Stimulated activated CD8-positive, alpha-beta memory T cell treated with anti-CD3 and anti-CD28 coated beads, Interleukin-15, amount 100 ng/mL, for 1 hour (primary cell): ENCODE measurements at places on chromosomes 4 and X.

DNA sequence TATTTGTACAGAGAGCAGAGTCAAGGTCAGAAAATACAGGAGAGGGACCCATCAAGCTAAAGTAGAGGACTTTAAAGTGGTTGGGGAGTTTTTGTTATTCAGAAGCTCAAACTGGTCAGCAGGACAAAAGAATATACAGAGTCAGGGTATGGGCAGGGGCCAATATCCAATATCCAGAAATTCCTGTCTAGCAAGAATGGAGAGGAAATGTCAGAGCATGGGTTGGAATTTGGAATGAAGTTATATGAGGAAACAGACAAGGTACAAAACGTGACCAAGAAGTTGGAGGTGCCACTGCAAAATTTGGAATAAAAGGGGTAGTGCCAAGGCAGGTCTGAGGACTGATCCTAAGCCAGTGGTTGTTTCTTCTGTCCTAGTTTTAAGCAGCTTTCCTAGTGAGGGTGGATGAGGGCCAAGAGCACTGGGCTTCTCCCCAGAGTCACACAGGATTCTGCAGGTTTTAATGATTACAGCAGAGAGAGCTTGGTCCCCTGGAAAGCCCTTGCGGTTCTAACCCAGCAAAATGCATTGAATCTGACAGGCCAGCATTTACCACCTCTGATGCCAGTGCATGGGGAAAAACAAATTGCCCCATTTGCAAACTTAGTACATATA is 304.7 kb upstream of the FTHL17 start:
- no peak for DNase-seq

- no peak for DNase-seq
Observed at GRCh38 chrX:115582616-115583495, 21.9 kb downstream of the PLS3 start.

GRCh38 chr4:2689825-2690700 is 66.1 kb downstream of the TNIP2 start:
- DNase-seq, result peak; percentile 2

GRCh38 chr4:110704748-110705439 is 82.0 kb upstream of the PITX2 start:
- DNase-seq, result no peak

GRCh38 chrX:45852884-45853283 is 652.2 kb upstream of the DIPK2B start:
- DNase-seq, result no peak

DNA sequence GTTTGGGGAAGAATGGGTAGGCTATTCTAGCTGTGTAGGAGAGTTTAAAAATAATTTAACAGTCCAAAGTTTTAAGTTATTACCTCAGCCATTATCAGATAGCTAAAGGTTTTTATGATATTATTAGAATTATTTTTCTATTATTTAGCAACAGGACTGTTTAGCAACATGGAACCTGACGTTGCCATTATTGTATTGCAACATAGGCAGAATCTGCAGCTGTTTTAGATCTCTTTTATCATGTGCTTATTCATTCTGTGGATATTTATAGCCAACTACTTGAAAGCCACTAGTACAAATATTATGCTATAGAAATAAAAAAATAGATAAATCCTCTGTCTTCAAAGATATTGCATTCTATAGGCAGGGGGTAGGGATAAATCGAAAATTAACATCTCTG is 382.0 kb upstream of the TRAM1L1 start:
- no peak for DNase-seq

GRCh38 chr4:3399277-3400194 is 42.2 kb upstream of the HGFAC start:
- no peak for DNase-seq

DNA sequence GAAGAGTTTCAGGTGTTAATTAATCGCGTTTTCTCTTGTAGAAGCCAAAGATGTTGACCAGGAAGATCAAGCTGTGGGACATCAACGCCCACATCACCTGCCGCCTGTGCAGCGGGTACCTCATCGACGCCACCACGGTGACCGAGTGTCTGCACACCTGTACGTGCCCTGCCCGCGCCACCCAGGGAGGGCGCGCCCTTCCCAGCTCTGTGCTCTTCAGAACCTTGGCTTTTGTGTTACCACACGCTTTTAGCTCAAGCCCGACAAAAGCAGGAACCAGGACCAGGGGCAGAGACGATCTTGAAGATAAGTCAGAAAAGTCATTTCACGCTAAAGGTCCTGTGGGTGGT is 28.0 kb downstream of the PCGF3 start:
- no peak for DNase-seq

DNA sequence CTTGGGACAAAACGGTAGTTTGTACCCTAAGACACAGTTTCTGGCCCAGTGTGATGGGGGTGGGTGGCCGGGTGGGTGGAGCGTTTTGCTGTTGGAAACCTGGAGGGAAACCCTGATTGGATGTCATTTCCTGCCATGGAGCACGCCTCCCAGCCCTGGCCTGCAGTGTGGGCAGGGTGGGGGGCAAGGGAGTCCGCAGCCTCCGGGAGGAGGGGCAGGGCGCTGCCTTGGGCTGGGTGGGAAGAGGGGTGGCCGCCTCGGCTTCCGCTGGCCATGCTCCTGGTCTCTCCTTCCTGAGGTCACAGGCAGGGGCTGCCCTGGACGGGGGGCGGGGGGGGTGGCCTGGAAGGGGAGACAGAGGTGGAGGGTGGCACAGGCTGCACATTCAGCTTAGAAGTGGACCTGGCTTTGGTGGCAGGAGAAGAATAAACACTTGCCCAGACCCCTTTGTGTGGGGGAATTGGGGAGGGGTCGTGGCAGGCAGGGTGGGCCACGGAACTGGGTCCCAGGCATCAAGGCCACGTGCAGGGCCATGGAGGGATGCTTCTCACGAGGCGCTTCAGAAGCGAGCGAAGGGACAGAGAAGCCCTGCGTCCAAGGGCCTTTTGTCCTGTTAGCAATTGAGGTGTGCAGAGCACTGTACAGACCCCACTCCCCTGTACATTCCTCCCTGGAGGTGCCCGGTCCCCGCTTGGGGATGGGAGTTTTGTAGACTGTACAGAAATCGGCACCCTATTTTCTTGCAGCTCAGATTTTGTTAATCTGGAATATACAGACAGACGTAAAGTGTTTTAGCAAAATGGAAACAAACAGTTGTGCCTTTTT is 6.2 kb downstream of the NAT8L start:
- DNase-seq, result no peak

GRCh38 chr4:60500810-60501209 is 699.3 kb upstream of the ADGRL3 start:
- no peak for DNase-seq

- DNase-seq, result no peak
Observed at GRCh38 chr4:119498527-119498926, 130.1 kb downstream of the PDE5A start.

DNA sequence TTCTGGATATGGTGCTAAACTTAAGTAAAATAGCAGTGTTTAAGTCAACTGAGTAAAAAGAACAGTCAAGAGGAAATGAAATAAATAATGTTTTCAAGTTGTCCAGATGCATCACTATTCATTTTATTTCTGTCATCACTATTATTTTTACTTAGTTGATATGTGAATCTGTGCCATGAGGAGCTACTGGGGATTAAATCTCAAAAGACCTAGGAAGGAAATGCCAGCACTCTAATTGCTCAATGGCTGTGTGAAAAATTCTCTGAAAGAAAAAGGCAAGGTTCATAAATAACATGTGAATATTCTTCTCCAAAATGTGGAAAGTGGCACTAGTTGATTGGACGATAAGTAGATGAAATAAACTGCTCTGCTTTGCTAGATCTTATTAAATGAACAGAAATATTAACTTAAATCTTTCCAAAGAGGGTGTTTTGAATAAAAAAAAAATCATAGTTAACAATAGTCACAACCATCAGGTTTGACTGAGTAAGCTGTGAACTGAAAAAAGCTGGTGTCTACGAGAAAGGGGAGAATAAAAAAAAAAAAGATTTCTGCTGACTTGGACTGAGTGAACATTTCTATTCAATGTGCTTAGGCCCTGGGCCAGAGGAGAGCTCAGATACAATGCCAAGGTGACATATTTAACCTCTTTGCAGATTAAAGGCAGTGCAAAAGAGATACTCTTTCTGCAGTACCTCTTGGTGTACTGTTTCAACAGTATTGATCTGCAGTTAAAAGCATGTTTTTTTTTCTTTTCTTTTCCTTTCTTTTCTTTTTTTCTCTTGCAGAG is 1.6 kb downstream of the SPARCL1 start:
- DNase-seq, result no peak

DNA sequence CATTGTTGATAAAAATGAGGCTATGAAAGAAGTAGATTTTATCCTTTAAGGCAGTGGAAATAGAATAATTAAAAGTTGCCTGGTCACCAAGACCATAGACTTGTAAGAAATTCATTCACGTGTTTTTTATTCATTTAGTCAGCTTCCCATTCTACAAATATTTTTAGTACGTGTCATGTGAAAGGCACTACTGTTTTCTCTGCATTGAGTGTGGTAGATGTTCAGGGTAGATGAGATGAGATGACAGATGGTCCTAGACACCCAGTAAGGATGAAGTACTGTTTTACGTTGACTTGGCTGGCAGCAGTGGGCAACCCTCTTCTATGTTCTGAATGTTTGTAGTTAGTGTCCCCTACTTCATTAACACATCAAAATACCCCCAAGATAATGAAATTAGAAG is 228.1 kb downstream of the ARHGAP24 start:
- no peak for DNase-seq

GRCh38 chr4:143352720-143353119 is 16.0 kb downstream of the GAB1 start:
- no peak for DNase-seq

- DNase-seq, result no peak
Observed at GRCh38 chrX:44280116-44280515, 63.4 kb downstream of the EFHC2 start.

DNA sequence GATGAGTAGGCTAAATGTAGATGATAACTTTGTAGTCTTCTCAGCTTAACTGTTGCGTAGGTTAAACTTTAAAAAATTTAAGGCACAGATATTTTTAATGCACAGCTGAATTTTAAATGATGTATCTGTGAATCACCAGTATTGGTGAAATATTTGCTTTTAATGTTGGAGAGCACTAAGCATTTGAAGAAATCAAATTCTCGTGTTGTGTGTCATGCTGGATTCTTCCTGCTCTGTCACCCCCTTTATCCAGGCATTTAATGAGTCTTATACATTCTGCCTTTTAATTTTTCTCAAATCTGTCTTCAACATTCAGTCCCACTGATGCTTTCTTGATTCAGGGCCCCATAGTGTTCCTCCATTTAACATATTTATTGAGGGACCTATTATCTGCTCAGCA is 76.7 kb downstream of the SLC4A4 start:
- no peak for DNase-seq

- no peak for DNase-seq
Observed at GRCh38 chr4:106708464-106708816, 327.7 kb downstream of the DKK2 start.

GRCh38 chr4:74097631-74098426 is 1.2 kb downstream of the CXCL2 start:
- DNase-seq, result no peak

- DNase-seq, result no peak
Observed at GRCh38 chr4:6523251-6523650, 50.8 kb upstream of the PPP2R2C start.

DNA sequence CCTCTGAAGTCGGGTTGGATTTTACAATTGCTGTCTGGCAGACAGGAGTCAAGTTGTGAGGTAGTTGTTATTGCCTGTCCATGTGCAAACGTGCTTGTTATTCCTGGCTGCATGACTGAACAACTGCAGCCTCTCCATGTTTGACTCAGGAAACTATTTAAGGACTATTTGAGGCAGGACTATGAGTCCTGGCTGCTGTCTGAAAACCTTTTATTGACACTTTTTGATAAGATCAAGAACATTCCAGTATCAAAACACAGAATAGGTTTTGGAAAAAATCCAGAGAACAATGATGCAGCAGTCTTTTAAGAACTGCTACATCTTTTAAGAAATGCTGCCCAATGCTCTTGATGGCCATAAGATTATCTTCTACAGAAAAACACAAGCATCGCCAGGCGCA is 10.0 kb upstream of the SPRY1 start:
- no peak for DNase-seq

- DNase-seq, result no peak
Observed at GRCh38 chrX:46792810-46793188, 33.9 kb upstream of the SLC9A7 start.

DNA sequence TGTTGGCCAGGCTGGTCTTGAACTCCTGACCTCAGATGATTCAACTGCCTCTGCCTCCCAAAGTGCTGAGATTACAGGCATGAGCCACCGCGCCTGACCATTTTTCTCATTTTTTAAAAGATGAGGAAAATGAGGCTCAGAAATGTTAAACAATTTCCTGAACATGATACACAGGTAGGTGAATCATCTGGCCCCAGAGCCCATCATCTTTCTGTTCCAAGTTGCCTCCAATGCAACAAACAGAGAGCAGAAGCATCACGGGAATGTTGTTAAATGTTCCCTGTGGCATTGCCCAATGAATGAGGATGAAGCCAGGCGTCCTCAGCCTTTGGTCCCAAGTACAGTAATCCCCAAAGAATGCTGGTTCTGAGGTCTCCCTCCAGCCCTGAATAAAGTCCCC is 31.3 kb upstream of the ANXA5 start:
- no peak for DNase-seq

- no peak for DNase-seq
Observed at GRCh38 chrX:30196322-30196721, 19.0 kb upstream of the MAGEB2 start.

DNA sequence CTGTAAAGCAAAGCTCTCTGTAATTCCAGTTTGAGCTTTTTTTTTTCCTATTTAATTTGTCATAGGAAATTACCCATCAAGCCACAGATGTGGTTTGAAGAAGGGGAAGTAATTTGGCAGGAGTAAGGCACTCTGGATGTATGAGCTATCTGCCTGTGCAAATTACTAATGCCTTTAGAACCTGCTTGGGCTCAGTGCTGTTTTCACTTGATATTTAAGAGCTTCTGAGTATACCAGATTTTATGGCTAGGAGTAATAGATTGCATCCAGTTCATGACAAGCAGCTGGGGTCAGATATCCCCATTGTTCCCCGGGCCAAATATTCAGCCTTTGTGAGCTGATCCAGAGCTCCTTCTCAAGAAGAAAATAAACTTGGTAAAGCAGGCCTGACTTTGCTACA is 89.1 kb downstream of the DCAF8L2 start:
- DNase-seq, result no peak

GRCh38 chrX:139299309-139299708 is 231.2 kb upstream of the F9 start:
- no peak for DNase-seq

DNA sequence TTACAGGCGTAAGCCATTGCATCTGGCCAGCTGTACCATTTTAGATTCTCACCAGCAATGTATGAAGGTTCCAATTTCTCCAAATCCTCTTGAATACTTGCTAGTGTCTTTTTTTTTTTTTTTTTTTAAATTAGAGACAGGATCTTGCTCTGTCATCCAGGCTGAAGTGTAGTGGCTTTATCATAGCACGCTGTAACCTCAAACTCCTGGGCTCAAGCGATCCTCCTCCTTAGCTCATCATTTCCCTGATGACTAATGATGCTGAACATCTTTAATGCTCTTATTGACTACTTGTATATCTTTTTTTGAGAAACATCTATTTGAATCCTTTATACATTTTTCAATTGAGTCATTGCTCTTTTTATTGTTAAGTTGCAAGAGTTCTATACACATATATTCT is 40.3 kb downstream of the HDAC8 start:
- DNase-seq, result no peak
